Germinal center (tissue), 1 donor: ENCODE measurements at places on chromosomes 11 and 22.
A peak's percentile ranks its signal among the peaks of the same experiment; 100 is the strongest.

DNA sequence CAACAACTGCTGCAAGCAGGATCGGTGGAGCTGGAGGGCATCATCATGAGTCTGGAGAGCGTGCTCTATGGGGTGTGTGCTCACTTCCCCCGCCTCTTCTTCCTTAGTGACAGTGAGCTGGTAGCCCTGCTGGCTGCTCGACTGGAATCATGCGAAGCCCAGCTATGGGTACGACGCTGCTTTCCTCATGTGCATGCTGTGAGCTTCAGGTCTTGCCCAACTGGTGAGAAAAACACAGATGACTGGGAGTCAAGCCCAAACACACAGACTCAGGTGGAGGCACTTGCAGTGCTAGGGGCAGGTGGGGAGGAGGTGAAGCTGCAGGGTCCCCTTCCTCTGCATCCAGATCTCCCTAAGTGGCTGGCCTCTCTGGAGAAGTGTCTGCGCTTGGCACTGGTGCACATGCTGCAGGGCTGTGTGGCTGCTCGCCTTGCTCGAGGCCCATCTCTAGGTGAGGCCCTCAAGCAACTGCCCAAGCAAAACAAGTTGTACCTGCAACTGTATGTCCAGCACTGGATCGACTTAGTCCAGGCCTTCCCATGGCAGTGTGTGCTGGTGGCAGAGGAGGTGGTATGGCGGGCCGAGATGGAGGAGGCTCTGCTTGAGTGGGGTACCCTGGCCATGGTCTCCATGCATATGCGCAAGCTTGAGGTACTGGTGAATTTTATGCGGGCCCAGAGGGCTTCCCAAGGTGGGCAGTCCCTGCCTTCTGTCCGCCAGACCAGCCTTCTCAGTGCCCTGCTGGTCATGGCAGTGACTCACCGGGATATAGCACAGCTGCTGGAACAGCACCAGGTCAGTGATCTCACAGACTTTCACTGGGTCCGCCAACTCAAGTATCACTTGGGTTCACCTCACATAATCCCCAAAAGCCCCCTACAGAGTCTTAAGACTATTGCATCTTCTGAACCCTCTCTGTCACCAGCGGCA, 48.1 kb downstream of the DNHD1 start:
- DNase-seq: no peak

DNA sequence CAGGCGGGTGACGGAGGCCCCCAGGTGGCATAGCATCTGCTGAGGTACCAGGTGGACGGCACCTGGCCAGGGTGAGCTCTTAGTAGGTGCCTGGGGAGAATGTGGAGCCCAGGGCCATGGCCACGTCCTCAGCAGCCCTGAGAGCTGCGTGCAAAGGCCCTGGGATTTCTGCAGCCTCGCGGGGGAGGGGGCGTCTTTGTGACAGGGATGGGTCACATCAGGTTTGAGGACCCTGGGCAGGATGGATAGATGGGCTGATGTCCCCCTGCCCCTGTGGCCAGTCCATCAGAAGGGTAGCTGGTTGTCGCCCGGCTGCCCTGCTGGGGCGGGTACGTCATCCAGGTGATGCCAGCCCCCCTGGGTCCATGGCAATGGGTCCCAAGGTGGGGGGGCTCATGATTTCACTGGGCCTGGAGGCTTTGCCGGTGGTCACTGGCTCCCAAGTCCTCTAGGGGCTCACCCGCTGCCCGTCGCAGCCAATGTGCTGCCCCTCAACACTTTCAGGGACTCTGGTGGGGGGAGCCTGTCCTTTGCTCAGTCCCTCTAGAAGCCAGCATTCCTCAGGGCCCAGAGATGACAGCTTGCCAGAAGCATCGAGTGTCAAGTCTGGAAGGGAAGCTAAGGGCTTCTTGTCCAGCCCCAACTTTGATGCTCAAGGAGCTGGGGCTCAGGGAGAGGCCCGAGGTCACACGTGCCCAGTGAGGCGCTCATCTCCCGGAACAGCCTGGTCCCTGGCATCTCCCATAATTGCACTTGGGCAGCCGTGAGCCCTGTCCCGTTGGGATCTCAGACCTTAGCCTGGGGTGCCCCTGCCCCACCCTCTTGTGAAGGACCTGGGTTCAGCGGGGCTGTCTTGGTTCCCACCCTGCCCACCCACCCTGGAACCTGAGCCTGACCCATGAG, 777 bp downstream of the TBX10 start:
- no peak for DNase-seq

- DNase-seq: no peak
Measured at GRCh38 chr11:94139416-94139815, 10.8 kb downstream of the PANX1 start.

GRCh38 chr22:39489094-39490068, 12.7 kb upstream of the MIEF1 start:
- DNase-seq: no peak

- no peak for DNase-seq
Measured at GRCh38 chr11:2746401-2747247, 46.8 kb upstream of the KCNQ1OT1 start.

DNA sequence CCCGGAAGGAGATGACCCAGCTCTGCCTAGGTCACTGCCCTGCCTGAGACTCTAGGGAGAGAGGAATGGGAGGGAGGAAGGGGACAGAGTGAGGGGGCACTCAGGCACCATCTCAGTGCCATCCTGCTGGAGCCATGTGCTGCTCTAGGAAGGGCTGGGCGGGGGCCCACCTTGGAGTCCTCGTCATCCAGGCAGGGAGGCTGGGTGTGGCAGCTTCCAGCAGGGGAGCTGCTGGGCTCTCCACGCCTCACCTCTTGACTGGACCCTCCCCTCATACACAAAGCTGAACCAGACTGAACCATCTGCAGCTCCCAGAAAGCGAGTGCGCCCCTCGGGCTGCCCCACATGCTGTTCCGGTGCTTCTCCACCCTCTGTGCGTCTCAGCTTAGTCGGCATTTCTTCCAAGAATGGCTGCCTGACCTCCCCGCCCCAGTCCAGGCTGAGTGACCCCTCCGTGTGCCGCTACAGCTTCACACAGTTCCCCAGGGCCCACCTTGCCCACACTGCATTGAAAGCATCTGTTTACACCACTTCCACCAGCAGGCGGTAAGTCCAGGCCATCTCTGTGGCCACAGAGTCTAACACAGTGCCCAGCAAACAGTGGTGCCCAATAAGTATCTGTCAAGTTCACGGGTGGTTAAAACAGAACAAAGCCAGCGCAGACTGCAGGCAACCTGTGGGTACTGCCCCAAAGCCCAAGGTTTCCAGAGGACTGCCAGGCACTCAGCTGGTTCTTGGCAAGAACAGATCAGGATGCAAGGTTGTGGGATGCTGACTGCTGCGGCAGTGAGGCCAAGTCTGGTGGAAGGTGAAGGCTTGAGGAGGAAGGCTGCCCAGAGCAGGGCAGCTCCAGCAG, 9.4 kb upstream of the TRIM29 start:
- no peak for DNase-seq

GRCh38 chr11:128133501-128133900, 453.9 kb downstream of the ETS1 start:
- no peak for DNase-seq

DNA sequence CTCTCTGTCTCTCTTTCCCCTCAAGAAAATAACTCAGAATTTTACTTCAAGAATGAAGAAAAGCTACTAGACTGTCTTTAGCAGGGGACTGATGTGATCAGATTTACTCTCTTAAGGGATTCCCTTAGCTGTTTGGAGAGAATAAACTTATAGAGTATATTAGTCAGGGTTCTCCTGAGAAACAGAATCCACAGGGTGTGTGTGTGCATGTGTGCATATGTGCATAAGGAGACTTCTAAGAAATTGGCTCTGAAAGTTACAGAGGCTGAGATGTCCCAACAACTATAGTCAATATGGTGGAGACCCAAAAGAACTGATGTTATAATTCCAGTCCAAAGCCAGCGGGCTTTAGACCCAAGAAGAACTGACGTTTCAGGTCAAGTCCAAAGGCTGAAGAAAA, 43.1 kb upstream of the ARL14EP start:
- DNase-seq: no peak

GRCh38 chr11:122779047-122779629, 59.2 kb upstream of the CRTAM start:
- DNase-seq: no peak

DNA sequence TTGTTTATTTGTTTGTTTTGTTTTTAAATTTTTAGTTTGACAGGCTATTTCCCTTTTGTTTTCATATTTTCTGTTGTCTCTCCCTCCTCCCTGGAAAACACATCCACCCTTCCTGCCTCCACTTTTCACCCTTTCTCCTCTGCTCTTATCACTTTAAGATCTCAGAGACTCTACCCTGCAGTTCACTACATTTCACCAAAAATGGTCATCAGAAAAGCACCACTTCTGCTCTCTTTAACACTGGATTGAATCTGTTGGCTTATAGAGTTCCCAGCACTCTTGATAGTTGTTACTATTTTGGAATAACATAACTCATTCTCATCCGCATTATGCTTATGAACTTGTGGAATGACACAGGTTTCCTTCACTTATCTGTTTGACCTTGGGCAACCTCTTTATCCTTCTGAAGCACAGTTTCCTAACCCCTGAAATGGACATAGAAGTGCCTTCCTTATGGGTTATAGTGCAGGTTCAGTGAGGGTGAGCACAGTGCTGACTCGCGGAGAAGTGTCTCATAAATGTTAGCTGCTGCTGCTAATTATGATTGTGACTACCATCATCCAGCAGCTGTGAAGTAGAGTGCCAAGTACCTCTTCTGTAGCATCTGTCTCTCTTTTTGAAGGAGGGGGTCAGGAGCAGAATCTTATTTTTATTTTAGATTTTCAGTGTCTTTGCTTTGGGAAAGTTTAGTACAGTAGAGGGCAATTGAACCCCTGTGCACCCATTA, 15.0 kb downstream of the TEAD1 start:
- no peak for DNase-seq

GRCh38 chr11:100188137-100188783, 498.8 kb upstream of the ARHGAP42 start:
- DNase-seq: no peak

- no peak for DNase-seq
Measured at GRCh38 chr11:45905095-45905494, 2.0 kb downstream of the FREY1 start.

GRCh38 chr11:20277014-20277413, 86.5 kb upstream of the HTATIP2 start:
- no peak for DNase-seq

DNA sequence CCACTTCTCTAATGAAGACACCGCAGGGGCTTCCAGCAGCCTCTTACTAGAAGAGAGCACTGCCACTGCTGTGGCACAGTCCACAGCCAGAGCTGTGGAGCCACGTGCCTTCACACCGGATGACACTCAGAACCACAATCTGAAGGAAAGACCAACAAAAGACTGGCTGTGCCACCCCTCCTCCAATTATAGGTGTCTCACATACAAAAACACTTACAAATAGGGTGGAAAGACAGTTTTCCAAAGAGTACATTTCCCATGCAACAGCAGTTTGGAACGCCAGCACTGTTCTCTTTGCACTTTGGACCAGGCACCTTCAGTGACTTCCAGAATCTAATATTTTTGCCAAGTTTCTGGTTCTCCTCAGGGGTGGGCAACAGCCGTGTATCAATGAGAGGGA, 38.0 kb upstream of the SLC25A1 start:
- DNase-seq: no peak

DNA sequence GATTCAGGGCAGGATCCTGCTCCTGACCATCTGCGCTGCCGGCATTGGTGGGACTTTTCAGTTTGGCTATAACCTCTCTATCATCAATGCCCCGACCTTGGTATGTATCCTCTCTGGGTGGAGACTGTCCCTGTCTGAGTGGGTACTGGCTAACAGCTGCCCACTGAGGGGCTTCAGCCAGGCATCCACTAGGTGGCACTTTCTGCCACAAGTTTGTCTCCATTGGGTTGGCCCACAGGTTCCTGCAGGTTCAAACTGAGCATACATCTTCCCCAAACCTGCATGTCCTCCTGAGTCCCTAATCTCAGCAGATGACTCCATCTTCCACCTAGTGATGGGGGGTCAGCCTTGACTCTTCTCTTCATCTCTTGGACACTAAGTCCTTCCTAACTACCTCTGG, 4.4 kb downstream of the SLC2A11 start:
- peak; percentile 57 for DNase-seq

- no peak for DNase-seq
Measured at GRCh38 chr11:79358258-79358657, 82.6 kb downstream of the TENM4 start.

DNA sequence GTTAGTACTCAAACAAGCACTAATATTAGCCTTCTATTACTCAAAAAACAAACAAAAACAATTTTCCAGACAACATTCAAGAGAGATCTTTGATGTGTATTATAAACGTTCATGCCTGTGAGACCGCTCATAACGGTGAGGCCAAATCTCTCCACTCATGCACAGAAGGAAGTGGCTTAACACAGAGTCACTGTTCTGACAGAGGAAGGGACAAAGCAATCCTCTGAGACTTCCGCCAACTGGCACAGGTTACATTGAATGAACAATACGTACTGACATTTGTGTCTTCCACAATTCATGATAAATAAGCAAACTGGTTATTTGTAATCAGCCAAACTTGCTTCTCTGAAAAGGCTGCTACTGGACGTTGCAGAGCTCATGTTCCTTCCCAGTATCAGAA, 30.5 kb downstream of the CHKA start:
- DNase-seq: no peak

GRCh38 chr11:79159657-79160450, 281.0 kb downstream of the TENM4 start:
- no peak for DNase-seq

GRCh38 chr11:40032331-40032730, 1427.1 kb downstream of the LRRC4C start:
- DNase-seq: no peak

GRCh38 chr11:11876458-11876857, 34.7 kb downstream of the USP47 start:
- no peak for DNase-seq

DNA sequence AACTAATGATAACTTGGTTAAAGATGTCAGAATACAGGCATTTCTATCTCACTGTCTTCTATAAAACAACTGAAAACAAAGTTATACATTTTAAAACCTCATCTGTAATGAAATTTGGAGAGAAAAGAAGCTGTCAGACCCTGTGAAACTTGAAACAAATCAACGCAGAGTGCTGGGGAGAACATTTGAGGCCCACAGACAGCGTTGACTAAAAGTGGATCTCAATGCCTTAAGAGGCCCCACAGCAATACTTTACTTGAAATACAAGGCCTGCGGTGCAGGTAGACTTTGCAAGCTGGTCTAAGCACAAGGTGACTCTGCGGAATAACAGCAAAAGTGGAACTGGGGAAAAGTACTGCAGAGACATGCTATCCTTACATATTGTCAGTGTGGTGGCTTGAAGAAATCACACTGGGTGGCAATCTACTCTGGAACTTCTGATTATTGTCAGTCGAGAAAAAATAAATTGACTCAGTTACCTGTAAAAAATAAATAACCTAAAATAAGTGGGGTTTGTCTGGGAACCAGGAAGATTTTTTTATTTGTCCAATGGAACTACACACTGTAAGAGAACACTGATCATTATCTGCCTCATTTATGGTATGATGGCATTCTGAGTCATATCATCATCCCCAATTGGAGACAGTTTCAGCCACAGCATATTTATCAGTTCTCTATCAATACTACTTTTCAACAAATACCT, 138.9 kb downstream of the LUZP2 start:
- DNase-seq: no peak

GRCh38 chr22:23180893-23181720, 798 bp downstream of the BCR start:
- peak; percentile 50 for DNase-seq

GRCh38 chr11:124394408-124394807, 4.4 kb downstream of the OR8B3 start:
- DNase-seq: no peak

GRCh38 chr11:15720460-15720859, 605.7 kb downstream of the INSC start:
- no peak for DNase-seq

- DNase-seq: peak; percentile 76
Measured at GRCh38 chr11:46308631-46309419, 31.4 kb downstream of the CREB3L1 start.

- DNase-seq: peak; percentile 84
Measured at GRCh38 chr22:37643225-37643847, 3.9 kb downstream of the SH3BP1 start.
